A549 treated with ZK216348 at 1 μM for 4 hours (cell line): ENCODE measurements at places on chromosomes 13 and 19. TPM values are rescaled to one million over a fixed set of nuclear protein-coding genes. Genes with fewer than 3 reads are reported as not detected.

The ERICH6B gene
- total RNA-seq: not detected in 5 replicates

The TMEM38A gene
- total RNA-seq: 0.22 to 1.6 TPM (median 1.2 TPM) in 5 replicates

The ADPRHL1 gene
- 12.8 to 15.7 TPM (median 13.9 TPM) in 5 replicates for total RNA-seq

The MCEMP1 gene
- total RNA-seq: not detected in 5 replicates

The SAMD1 gene
- total RNA-seq: 25.4 to 49.0 TPM (median 42.9 TPM) in 5 replicates

The SUPT5H gene
- total RNA-seq: 140 to 214 TPM (median 201 TPM) in 5 replicates

The TIMM13 gene
- 48.7 to 125 TPM (median 112 TPM) in 5 replicates for total RNA-seq
